ENCODE measurements at places on chromosomes 6 and 20.

DNA sequence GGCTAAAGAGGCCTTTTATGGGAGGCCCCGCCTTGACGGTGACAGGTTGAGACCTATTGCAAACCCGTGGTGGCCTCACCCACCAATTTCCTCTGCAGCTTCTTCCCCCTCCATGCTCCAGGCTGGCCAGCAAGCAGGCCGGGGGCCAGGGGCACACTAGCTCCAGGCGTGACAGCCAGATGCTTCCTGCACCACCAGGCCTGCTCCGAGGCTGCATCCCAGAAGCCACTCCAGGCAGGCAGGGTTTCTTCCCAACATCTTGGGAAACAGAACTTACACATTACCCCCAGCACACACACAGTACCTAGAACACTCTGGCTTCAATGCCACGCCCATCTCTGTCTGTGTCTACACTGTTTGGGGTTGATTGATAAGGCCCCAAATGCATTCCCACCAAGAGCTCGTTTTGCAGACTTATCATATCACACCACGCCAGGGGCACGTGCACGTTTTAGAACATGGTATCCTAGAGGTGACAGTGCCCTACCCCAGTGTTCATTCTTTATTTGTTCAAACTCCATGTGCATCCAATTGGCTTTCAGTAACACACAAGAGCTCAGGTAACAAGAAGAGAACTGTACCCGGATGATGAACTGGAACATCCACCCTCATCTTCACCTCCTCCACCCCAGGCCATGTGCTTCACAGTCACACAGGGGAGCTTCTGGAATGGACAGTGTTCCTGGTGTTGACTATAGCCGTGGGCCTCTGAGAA, 221.4 kb upstream of the RREB1 start:
- DNase-seq, result no peak

GRCh38 chr6:7529141-7529540, 12.3 kb upstream of the DSP start:
- no peak for DNase-seq

- DNase-seq, result no peak
These were observed 13.0 kb upstream of the RCAN2 start for GRCh38 chr6:46504242-46504641.

GRCh38 chr20:40949346-40949745, 79.3 kb upstream of the TOP1 start:
- no peak for DNase-seq

GRCh38 chr6:30172681-30173080, 9.3 kb downstream of the TRIM15 start:
- no peak for DNase-seq
